ENCODE measurements at places on chromosomes 3 and 15. TPM values are rescaled to one million over a fixed set of nuclear protein-coding genes. Genes with fewer than 3 reads are reported as not detected.

DNA sequence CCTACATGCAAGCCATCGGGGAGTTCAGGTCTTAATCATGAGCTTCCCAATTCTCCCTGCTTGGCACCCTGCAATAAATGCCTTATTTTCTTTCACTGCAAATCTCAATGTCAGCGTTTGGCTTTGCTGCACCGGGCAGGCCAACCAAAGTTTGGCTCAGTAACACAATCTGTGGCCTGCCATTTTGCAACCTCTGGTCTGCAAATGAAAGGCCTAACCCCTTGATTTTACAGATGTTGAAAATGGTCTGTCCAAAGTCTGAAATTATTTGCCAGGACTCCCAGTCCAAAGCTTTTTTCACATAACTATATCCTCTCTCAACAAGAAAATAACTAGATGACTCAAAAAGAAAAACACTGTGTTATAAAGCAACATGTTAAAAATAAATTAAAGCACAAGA is 34.0 kb upstream of the LEKR1 start:
- DNase-seq: no peak

DNA sequence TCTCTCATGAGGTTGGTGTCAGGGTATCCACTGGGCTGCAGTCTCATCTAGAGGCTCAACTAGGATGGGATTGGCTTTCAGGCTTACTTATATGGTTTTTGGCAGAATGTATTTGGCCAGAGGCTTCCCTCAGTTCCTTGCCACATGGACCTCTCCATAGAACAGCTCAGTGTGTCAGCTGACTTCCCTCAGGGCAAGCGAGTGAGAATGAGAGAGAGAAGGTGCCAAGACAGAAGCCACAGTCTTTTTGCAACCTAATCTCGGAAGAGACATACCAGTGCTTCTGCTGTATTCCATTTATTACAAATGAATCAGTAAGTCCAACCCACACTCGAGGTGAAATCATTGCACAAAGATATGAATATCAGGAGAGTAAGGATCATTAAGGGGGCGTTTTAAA is 129.2 kb downstream of the CCNL1 start:
- no peak for DNase-seq

CPNE9 gene
- 0.51 TPM for polyA plus RNA-seq

- no peak for DNase-seq
These were observed 7.8 kb downstream of the FEZF2 start for GRCh38 chr3:62365391-62366125.

GRK7 gene
- polyA plus RNA-seq: 0.04 TPM

- no peak for DNase-seq
These were observed 63.7 kb downstream of the DUT start for GRCh38 chr15:48394970-48395369.

LIPC gene
- polyA plus RNA-seq: 0.37 TPM

- DNase-seq: no peak
These were observed 579 bp upstream of the PLAAT1 start for GRCh38 chr3:193240436-193240849.

DNA sequence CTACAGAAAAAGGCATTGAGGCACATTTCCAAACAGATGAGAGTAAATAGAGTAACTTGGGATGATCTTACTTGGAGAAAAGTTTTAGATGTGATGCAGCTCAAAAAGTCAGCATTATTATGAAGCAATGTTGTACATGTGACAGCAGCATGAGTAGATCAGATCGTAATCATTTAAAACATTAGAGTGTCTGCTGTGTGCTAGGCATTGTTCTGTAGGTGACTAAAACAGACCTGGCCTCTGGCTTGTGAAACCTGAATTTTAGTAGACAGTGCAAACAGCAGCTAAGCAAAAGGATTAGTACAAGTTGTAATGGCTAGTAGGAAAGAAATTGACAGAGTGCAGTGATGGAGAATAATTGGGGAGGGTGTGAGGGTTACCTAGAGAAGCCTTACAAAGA is 15.1 kb downstream of the UBE2E1 start:
- DNase-seq: no peak

CPN2 gene
- polyA plus RNA-seq: not detected

- DNase-seq: no peak
These were observed 406.2 kb upstream of the RARB start for GRCh38 chr3:25021816-25022215.

DNA sequence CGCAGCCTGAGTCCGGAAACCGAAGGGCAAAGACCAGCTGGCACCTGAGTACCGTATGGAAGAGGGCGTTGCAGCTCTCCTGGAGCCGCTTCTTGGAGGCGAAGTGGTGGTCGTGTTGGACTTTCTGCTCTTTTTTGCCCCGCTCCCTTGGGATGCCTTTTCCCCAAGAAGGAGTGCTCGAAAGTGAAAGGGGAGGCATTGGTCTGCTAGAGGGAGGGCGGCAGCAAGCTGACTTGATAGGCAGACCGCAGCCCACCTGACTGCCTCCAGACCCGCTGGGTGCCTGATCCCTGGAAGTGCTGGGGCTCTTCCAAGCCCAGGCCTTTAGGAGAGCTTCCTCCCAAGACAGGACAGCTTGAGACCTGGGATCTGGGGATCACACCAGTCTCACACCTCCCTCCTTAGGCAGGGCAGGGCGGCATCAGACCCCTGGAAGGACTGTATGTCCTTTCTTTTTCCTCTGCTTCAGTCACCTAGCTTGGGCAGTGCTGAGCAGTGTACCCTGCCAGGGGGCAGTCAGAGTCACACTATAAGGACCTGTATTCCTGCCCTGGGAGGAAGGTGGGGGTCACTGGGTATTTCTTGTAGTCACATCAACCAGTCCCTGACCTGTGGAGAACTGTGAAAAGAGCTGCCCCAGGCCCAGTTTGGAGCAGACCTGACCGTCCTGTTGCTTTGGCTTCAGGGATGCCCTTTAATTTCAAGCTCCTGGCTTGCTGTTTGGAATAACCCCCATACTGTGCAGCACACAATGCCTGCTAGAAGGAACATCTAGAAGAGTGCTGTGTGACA is 2.1 kb downstream of the ACVR2B start:
- DNase-seq: no peak

All from CD14-positive monocyte (primary cell).